Omental fat pad (tissue), 4 donors: ENCODE measurements at places on chromosomes 11 and 22.

DNA sequence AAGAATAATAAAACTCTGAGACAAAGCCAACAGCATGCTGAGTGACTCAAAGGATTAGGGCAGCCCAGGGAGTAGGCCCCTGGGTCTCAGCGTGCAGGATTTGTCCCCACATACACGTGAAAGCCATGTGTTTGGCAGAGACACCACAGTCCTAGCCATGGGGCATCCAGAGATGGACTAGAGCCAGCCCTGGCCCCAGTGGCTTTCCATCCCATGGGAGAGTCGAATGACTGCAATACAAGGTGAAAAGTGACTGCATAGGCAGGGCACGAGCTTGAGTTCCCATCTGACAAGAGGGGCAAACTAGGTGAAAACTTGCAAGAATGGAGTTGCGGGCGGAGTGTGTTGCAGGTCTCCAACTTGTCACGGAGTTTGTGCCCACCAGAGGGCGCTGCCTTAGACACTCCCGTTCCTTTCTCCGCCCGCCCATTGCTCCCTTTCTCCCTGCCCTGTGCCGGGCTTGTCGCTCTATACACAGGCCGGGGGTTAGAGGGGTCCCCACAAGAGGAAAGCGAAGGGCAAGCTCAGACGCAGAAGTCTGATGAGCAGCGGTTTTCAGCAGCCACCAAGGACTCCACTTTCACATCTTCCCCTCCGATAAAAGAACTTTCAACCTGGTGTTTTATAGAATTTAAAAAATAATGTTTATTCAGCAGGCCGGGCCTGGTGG, 24.2 kb downstream of the TSKU start:
- DNase-seq: peak; percentile 98

DNA sequence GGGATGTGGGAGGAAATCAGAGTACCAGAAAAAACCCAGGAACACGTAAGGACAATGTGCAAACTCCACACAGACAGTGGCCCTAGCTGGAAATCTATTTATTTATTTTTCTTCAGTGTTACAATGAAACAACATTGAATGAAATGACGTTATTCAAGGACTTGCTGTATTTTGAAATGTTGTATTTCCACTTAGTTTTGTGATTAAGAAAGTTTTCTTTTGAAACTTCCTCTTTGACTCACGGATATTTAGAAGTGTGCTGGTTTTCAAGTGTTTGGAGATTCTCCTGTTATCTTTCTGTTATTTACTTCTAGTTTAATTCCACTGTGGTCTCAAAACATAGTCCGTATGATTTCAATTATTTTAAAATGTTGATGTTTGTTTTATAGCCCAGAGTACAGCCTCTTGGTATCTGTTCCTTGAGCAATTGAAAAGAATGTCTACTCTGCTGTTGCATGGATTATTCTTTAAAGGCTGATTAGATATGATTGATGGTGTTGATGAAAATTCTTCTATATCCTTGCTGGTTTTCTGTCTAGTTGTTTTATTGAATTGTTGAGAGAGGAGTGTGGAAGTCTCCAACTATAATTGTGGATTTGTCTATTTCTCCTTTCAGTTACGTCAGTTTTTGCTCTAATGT, 141.0 kb downstream of the ARHGAP20 start:
- no peak for DNase-seq

DNA sequence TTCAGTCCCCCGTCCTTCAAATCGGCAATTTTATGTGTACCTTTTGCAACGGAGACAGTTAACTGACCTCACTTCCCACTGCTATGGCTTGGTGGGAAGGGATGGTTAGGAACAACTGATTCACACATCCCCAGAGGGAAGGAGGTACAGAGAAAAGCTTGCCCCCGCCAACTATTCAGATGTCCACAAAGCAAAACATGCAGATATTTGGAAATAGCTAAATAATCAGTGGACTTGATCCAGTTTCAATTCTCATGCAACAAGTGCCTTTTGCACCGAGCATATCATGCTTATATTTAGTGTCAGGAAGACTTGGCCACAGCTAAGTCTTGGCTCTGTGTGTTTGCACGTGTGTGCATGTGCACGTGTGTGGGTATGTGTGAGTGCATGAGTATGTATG, 144.6 kb downstream of the SNX19 start:
- DNase-seq: no peak

- DNase-seq: no peak
These were observed 32.2 kb downstream of the MMP20 start for GRCh38 chr11:102592634-102593581.

DNA sequence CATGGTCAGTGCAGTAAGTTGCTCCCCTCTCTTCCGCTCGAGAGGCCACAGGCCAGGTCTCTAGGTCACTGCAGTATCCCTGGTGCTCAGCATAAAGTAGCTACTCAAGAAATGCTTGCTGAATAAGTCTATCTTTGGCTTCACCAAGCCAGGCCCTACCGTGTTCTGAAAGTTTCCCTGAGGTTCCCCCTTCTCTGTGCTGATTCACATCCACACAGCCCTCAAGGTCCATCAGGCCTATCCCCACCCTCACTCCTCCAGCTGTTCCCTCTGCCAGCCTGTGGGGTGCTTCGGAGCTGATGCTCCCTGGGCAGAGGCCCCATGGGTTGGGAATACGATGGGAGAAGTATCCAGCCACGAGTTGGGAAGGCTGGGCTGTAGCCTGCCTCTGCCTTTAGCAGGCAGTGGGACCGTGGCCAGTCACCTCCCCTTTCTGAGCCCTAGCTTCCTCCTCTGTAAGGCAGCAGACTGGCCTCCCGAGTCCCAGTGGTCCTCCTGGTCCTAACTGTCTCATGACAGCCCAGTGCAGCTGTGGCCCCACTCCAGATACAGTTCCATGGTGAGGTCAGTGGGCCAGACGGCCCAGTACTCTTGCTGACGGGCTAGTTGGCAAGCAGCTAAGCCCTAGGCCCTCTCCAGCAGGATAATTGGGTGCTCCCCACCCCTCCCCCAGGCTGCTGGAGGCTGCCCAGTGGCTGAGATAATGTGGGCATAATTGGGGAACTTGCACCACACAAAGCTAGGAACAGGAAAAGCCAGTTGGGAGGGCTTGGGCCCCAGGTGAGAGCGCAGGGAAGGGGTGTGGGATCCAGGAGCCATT, 48.2 kb downstream of the NECTIN1 start:
- no peak for DNase-seq

DNA sequence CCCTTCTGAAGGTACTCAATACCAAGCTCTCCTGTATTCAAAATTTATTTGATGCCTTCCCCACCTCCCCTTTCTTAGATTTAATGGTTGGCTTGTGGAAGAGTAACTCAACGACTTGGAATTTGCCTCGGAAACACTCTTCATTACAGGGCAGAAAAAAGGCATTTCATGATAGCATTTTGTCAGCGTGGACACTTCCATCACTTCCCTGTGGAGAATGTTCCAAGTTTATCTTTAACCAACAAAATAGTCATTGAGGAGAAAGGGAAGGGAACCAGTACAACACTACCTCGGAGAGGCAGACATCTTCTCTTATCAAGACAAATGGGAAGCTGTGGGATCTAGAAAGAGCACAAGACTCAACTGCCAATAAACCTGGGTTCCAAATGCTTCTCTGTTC, 177.2 kb upstream of the MTMR2 start:
- DNase-seq: no peak

DNA sequence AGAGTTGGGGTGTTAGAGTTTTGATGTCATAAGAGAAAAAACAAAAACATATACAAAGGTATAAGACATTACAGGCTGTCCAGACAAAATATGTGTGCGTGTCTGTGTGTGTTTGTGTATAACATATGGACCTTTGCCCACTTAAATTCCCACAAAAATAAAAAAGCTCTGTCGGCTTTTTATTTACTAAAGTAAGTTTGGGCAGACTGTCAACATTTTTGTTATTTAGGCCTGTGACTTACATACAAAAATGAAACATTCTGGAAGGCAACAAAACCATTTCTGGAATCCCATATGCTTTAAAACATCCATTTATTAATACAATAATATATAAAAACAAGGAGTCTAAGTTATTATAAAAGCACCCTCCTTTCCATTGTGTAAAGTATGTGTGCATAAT, 960.1 kb upstream of the FAT3 start:
- no peak for DNase-seq

DNA sequence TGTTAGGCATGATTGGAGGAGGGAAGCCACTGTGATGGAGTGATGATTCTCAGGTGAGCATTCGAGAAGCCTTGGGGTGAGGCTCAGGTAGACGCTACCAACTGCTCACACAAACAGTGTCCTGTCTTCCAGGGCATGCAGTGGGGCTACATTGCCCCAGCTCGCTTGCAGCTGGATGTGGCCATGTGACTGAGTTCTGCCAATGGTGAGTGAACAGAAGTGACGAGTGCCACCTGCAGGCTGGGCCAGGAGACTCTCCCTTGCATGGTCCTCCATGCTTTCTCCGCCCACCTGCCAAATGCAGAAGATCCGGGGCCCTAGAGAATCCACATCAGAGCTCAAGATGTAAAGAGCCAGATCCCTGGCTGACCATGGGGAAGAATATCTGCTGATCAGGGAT, 195.9 kb downstream of the BCR start:
- DNase-seq: no peak

DNA sequence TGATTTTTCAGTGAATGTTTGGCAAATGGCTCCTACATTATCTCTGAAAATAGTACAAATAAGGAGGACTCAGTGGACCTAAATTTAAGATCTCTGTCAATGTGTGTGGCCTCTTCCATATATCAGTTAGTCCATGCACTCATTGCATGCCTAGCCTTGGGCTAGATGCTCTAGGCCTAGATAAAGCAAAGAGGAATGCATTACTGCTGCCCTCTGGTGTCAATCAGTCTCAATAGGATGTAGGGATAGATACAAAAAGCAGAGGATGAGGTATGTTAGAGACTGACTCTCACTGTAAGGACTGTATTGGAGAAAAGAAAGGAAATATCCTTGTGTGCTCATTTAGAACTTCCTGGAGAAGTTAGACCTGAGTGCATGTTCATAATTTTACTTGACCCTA, 42.0 kb downstream of the MS4A2 start:
- DNase-seq: no peak

GRCh38 chr11:8346157-8346755, 82.6 kb upstream of the LMO1 start:
- no peak for DNase-seq

DNA sequence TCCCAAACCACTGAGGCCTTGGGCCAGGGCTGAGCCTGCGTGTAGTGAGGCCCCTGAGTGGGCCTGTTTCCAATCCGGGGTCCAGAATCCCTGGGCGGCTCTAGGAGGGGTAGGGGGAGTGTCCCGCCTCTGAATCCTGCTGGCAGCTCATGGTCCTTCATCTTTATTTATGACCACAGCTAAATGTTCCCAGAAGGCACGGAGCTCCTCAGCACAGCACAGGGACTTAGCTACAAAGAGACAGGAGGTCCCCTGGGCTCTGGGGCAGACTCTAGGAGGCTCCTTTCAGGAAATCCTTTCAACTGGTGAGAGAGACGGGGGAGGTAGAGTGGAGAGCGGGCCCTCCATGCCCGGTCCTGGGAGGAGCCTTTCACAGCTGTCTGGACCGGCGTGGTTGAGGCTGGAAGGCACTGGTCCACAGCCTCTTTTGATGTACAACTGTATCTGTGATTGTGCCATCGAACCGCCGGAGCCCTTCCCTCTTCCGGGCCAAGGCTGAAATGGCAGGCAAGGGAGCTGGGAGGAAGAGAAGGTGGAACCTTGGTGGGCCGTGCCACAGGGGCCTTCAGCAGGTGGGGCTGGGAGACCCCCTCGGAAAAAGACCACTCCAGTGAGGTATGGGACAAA, 46.8 kb downstream of the SCUBE1 start:
- no peak for DNase-seq

DNA sequence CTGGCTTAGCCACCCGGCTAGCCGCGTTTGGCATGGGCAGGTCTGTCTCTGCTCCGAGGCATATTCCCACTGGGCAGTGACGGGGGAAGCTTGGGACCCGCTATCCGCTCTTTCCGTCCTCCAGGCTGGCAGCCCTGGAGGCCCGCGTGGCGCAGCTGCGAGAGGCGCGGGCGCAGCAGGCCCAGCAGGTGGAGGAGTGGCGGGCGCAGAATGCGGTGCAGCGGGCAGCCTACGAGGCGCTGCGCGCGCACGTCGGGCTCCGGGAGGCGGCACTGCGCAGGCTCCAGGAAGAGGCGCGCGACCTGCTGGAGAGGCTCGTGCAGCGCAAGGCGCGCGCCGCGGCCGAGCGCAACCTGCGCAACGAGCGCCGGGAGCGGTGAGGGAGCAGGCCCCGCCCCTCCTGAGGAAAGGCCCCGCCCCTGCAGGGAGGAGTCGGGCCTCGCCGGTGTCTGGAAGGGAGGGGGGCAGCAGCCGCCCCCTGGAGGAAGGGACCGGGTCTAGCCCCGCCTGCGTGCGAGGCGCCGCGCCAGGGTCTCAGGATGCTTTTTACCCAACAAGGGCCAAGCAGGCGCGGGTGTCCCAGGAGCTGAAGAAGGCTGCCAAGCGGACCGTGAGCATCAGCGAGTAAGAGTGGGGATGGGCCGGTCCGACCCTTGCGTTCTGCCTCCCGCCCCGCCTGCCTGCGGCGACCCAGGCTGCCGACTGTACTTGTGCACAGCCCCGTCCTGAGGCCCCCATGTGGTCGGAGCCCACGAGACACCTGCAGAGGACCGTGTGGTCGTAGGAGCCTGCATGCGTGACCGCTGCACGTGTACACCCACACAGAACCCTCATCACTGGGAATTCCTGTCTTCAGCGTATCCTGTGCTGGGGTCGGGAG, 7.9 kb downstream of the ATG16L2 start:
- DNase-seq: peak; percentile 78

- no peak for DNase-seq
These were observed 15.0 kb upstream of the YWHAH start for GRCh38 chr22:31929167-31929930.

GRCh38 chr11:117251506-117251905, 19.0 kb downstream of the RNF214 start:
- no peak for DNase-seq

DNA sequence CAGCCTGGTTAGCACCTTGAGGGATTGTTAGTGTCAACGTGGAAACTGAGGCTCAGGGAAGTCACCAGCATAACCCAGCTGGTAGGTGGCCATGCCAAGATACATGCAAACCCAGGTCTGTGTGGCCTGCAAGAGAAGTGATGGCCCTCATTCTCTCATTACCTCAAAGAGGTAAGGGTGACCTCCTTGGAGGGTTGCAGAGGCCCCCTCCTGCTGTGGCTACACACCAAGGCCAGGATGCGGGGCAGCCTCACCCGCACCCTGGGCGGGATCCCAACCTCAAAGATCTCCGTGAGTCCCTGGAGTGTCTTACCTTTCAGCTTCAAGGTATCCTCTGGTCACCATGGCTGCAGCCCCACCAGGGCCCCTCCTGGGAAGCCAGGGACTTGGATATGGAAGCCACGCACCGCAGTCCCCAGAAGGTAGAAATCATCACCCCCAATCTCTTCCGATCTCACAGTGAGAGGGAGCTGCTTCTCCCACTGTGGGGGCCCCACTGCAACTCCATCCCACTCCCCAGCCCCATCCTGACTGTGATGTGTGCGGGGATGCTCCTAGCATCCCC, 95.4 kb downstream of the MORC2 start:
- DNase-seq: no peak

DNA sequence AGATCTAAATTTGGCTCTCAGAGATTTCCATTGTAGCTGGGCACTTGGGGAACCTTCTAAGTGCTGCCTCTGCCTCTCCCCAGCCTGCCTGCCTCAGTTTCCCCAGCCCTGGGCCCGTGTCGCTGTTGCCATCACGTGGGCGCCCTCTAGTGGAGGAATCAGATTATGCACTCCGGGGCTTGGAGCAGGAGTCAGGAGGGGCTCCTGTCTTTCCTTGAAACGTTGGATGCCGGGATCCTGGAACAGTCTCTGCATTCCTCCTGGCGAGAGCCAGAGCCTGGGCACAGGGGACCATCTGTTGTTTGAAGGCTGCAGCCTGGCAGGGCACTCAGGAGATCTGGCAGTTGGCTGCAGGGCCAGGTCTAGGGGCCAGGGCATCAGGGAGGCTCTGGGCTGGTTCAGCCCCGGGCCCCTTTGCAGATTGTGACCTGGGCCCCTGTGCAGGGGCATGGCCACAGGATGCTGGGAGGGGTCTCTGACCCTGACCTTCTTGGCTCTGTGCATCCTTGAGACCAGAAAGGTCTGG, 71.6 kb downstream of the LRP5 start:
- peak; percentile 93 for DNase-seq
